ENCODE measurements at places on chromosomes 13 and 19.

GRCh38 chr13:97858161-97858560, 95.3 kb upstream of the IPO5 start:
- DNase-seq, result no peak

DNA sequence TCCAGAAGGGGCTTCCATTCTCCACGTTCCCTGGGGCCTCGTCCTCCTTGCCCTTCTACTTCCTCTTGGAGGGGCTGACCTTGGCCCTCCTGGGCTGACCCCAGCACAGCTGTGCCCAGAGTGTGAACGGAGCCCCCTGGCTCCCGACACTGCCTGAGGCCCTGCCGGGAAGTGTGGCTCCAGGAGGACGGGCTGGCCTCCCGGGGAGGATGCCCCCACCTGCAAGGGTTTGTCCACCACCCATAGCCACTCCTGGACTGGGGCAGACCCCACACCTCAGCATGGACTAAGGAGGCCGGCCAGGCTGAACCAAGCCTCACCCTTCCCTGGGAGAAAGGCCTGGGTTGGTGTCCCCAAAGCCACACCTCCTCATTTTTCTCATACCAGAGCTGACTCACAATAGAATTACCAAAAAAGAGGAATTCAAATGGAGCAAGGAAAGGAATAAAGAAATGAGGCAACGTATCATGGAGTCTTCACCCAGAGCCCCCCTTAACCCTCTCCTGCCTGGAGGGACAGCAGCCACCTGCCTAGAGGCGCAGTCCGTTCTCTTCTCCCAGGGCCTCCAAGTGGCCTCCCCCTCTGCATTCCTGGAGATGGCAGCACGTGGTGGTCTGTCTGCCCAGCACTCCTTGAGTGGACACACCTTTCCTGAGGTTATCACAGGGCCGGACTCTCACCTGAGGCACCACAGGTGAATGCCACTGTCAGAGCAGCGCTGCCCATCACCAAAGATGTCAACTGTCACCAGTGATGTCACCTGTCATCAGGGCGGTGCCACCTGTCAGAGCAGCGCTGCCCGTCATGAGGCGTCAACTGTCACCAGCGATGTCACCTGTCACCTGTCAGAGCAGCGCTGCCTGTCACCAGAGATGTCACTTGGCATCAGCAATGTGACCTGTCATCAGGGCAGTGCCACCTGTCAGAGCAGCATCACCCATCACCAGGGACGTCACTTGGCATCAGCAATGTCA, 3.1 kb upstream of the C13orf46 start:
- no peak for DNase-seq

GRCh38 chr19:44749292-44749691, 784 bp downstream of the BCL3 start:
- DNase-seq, result no peak

- no peak for DNase-seq
Measured at GRCh38 chr19:4386041-4386782, 14.1 kb downstream of the SH3GL1 start.

- no peak for DNase-seq
Measured at GRCh38 chr19:58330458-58330857, 3.7 kb downstream of the ZSCAN22 start.

- no peak for DNase-seq
Measured at GRCh38 chr19:39401549-39402345, 4.9 kb upstream of the ZFP36 start.

DNA sequence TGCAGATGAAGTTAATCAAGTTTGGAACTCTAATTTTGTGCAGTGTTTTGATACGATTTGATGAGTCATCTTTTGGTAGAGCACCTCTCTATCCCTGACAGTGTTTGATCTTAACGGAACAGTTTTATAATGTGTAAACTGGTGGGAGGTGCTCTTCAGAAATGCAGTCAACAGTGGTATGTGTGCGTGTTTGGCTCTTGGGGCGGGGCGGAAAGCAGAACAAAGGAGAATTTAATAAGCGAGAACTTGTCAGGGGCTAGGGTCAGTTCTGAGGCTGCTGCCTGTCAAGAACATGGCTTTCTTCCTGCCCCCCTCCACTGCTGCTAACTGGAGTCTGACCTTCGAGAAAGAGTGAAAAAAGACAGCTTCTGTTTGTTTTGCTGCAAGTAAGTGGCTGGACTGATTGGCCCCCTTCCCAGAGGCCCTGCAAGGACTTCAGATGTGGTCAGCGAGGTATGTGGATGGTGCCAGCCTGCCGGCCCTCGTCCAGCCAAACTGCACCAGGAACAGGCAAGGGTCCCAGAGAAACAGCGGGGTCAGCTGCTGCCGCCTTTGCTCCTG, 40.8 kb downstream of the BBC3 start:
- DNase-seq, result no peak

DNA sequence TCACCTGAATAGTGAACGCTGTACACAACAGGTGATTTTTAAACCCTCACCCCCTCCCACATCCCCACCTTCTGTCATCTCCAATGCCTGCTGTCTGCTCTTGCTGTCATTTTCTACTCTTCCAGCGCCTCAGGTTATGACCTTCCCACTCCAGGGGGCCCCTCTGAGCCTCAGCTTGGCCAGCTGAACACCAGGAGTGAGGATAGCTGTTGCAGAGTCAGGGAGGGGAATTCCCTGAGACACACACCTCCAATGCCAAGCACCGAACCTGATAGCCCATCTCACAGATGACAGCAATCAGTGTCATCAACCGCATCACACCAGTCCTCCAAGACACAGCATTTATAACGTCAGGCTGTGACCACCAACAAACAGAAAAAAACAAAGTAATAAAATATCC, 193.5 kb downstream of the ZNF536 start:
- DNase-seq, result no peak

- DNase-seq, result no peak
Measured at GRCh38 chr19:41843371-41843770, 1.1 kb downstream of the LYPD4 start.

DNA sequence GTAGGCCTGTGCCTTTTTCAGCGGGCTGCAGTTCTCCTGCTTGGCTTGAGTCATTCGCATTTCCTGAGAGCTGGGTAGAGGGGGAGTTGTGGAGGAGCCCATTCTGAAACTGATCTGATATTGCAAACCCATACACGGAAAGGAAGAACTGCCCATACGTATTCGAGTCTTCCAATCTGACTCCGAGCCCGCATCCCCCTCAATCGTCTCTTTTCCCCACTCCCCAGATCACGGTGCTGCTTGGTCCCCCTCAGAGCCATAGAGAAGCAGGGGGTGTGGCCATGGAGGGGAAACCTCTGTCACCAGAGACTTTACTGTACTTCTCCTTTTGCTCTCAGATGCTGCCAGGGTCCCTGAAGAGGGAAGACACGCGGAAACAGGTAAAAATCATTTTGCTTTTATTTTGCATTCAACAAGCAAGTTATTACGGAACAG, at the start of gene CD22:
CD22 (plus strand) TSS at position 337 of the 435 bp plus-strand sequence. CDS start 2,854 bp downstream, outside the sequence.
- no peak for DNase-seq

GRCh38 chr13:91664039-91664438, 265.6 kb downstream of the GPC5 start:
- no peak for DNase-seq

GRCh38 chr13:71851498-71852409, 15.2 kb downstream of the DACH1 start:
- no peak for DNase-seq

GRCh38 chr19:58387338-58388174, 487 bp downstream of the RPS5 start:
- DNase-seq, result no peak

- DNase-seq, result no peak
Measured at GRCh38 chr19:10832939-10833296, 3.1 kb downstream of the TMED1 start.

DNA sequence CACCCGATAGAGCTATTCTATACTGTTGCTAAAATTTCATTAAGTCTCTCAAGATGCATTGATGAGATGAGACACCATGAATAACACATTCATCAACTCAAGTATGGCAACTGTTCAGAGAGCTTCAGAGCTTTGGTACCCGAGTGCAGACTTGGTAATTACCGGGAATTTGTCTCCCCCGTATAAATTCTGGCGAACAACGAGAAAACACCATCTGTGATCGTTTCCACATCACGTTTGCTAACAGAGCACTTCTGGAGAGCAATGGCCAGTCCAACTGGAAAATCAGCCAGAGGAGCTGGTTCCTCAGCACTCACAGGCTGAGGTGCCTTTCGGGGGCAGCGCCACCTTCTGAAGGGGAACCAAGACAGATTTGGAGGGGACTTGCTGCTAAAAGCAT, 40.2 kb downstream of the SUGP2 start:
- DNase-seq, result no peak

DNA sequence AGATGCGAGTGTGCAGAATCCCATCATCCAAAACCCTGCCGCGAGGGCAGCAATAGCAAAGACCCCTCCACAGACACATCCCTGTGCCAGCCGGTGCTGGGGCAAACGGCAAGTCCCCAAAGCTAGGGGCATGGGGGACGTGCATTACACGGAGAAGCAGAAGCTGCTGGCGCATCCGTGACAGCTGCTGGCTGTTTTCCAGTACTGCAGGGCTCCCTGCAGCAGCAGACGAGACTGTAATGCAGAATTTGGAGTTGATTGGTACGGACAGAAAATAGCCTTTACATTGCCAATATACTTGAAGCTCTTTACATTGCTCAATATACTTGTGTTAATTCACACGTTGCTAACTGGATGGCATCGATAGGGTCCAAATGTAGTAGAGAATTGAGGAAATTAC, 77.2 kb upstream of the TMTC4 start:
- DNase-seq, result peak; percentile 22

GRCh38 chr13:18946738-18947137, 234.9 kb downstream of the TUBA3C start:
- DNase-seq, result no peak

DNA sequence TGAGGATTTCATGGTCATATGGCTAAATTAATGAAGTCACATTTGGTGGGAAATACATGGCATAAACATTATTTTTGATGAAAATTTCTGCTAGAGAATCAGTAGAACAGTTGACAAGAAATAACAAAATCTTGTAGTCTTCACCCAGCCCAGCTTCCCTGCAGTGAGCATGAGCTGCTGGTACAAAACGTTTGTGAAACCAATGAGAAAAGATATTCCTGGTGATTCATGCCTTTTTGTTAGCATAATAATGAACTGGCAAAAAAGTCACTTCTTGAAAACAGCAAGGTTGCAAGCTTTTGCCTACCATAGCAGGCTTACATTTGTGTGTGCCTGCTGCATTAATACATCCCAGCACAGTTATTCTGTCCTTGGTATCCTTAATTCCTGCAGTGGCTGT, 475.9 kb upstream of the HTR2A start:
- DNase-seq, result no peak

GRCh38 chr19:44212866-44213346, 574 bp downstream of the ZNF227 start:
- peak; percentile 30 for DNase-seq

DNA sequence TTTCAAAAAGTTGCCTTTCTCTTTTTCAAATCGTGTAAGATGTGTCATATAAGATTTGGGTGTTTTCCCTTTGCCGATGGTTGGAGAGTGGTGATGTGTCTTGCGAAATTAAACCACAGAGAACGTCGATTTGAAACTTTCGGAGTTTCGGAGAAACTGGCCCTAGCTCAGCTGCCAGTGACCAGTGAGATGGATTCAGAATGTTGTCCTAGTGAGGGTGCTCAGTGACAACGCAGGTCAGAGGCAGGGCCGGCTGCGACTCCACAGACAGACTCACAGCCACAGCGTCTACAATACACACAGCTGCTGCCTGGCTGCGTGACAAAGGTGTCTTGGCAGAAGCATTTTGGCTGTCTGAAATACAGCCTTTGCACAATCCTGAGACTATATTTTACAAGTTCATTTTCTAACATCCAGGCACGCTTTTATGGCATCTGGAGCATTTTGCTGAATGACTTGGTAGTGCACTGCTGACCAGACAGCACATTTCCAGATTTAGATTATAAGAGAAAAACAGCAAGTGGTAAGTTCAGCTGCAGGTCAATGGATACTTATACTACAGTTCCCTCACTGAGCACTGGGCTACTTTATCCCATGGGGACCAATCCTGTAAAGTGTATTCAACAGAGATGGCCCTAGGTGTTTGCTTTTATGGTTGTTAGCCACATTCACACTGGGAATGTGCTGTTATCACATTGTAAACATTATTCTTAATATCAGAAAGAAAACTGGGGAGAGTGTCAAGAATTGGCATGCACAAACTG, 207.5 kb downstream of the KCNRG start:
- DNase-seq, result no peak

GRCh38 chr13:97881556-97881955, 71.9 kb upstream of the IPO5 start:
- DNase-seq, result no peak

- no peak for DNase-seq
Measured at GRCh38 chr19:558770-559439, 13.5 kb upstream of the BSG start.

DNA sequence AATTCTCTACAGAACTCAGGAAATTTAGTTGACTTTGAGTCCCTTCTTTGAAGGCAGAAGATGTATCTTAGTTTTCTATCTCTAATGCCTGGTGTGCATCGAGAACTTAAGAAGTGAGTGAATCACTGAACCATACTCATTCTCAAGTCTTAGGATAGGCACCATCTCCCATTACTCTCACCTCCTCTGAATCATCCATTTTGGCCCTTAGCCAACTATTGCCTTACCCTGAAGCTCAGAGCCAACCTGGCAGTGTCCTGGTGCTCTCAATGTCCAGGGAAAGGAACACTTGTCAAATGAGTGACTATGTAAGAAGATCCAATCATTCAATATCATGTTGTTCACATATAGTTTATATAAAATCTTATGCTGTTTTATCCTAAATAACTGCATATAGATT, 146.6 kb downstream of the RGCC start:
- peak; percentile 17 for DNase-seq

DNA sequence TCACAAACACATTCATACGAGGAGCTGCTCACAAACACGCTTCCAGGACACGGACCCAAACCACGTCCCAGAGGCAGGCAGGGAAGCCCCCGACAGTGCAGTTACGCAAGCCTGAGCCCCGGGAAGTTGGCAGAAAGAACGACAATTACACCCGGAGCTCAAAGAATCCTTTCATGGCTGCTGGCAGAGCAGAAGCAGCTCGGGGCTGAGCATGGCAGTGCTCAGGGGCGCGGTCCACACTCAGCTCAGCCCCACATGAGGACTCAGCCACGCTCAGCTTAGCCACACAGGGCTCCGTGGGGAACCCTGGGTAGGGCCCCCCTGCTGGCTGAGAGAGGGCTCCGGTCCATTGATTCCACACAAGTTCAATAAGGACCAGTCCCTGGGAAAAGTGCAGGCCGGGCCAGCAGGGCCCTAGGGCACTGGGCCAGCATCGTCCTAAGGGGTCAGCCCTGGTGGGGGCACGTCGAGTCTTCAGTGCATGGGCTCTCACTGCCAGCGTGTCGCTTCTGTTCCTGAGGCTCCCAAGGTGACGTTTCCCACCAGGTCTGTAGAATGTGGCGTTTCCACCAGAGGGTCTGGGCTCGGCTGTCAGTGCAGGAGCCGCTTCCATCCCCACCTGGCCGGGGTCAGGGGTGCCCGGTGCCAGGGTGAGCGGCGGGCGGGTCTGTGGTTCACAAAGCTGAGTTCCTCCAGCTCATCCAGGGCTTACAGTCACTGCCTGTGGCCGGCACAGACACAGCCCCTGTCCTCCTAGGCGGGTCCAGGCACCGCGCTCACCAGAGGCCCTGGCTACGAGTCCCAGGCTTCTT, 23.1 kb downstream of the GAS6 start:
- no peak for DNase-seq

All from A673 (cell line).